ENCODE measurements at places on chromosomes 6 and 20. TPM values are rescaled to one million over a fixed set of nuclear protein-coding genes. Genes with fewer than 3 reads are reported as not detected.
A peak's percentile ranks its signal among the peaks of the same experiment; 100 is the strongest.

DNA sequence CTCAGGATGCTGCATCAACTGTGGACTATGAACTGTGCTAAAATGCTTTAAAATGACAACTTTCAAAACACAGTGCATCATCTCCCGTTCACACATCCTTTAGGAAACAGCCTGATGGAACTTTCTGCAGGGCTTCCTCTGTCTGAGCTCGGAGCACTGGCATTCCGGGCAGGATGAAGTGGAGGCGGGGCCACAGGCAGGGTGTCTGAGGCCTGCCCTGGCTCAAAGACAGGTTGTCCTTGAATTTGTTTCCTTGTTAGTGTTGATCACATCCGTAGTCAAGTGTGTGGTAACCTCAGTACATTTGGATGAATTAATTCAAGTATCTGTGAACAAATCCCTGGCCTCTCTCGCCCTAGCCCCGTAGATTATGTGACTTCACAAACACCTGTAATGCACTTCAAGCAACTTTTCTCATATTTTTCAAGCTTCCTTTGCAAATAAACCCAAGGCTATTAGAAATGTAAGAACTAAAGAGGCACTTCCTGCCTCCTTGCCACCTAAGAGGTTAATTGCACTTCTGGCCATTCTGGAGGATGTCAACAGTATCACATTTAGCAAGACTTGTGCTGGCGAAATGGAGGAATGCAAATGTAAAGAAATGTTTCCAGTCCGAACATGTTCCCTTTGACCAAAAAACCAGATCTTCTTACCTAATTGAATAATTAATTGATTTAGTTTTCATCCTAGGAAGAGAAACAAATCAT lies 3.1 kb downstream of the CD93 start:
- no peaks in the 10 kb centered on the region for H3K36me3 ChIP-seq
- H3K4me3 ChIP-seq, result no peak overlapping the region
- H3K27me3 ChIP-seq, result peaks cover 5% of the 10 kb centered on the region
- DNase-seq, result no peak
- H3K27ac ChIP-seq, result no peak overlapping the region

- no peaks in the 10 kb centered on the region for H3K4me1 ChIP-seq
- no peak for DNase-seq
- H3K27me3 ChIP-seq, result no peaks in the 10 kb centered on the region
- H3K4me3 ChIP-seq, result no peak overlapping the region
Measured at GRCh38 chr6:112863753-112864152, 516.6 kb downstream of the RFPL4B start.

DNA sequence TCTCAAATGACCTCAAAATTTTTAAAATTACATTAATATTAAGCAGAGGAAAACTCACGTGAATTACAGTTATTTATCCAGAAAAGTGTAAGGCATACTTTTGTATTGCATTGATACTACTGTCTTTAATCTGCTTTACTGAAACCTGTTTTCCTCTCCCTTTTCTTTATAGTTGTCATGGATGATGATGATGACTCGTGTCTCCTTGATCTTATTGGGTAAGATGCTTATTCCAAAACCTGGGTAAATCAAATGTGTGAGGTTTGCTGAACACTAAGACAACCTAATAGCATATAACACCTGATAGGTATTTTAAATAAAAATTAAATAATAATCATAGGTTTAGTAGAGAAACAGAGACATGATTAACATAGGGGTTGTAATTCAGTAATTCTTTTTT lies 40.0 kb downstream of the BICRAL start:
- no peaks in the 10 kb centered on the region for H3K36me3 ChIP-seq
- no peak for DNase-seq
- no peaks in the 10 kb centered on the region for H3K27me3 ChIP-seq
- peaks cover 31% of the 10 kb centered on the region for H3K4me1 ChIP-seq
- no peak overlapping the region for H3K4me3 ChIP-seq

GRCh38 chr6:133937909-133938308 lies 15.1 kb upstream of the TBPL1 start:
- H3K4me1 ChIP-seq, result no peaks in the 10 kb centered on the region
- H3K27ac ChIP-seq, result no peak overlapping the region
- no peak for DNase-seq

GRCh38 chr20:44990425-44990824 lies 24.1 kb downstream of the STK4 start:
- no peaks in the 10 kb centered on the region for H3K27me3 ChIP-seq
- peaks cover 57% of the 10 kb centered on the region for H3K4me1 ChIP-seq
- H3K4me3 ChIP-seq, result peak overlapping the region; percentile 73
- H3K27ac ChIP-seq, result peak overlapping the region; percentile 90
- peaks cover 28% of the 10 kb centered on the region for H3K36me3 ChIP-seq

- H3K27ac ChIP-seq, result no peak overlapping the region
- no peaks in the 10 kb centered on the region for H3K36me3 ChIP-seq
- H3K4me3 ChIP-seq, result no peak overlapping the region
Measured at GRCh38 chr6:47041741-47042140, 391 bp downstream of the ADGRF1 start.

GRCh38 chr20:43564993-43565757 lies 6.3 kb downstream of the SGK2 start:
- H3K4me3 ChIP-seq, result no peak overlapping the region
- no peak for DNase-seq
- no peaks in the 10 kb centered on the region for H3K4me1 ChIP-seq
- H3K27ac ChIP-seq, result no peak overlapping the region
- no peaks in the 10 kb centered on the region for H3K27me3 ChIP-seq
- H3K36me3 ChIP-seq, result no peaks in the 10 kb centered on the region

DNA sequence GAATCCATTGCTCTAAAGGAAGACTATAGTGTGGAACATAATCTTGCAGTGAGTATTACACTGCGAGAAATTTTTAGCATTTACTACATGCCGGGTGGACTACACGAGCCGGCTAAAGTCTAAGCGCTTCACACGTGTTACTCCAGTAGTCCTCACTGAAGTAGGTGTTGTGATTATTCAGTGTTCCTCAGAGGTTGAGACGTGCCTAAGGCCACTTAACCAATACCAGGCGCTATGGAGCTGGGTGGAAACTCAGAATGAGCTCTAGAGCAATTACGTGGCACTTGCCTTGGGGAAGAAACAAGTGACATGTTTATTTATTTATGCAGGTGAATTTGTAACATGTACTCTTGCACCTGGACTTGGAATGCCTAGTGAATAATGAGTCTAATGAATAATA lies 46.4 kb downstream of the SASH1 start:
- peaks cover 9% of the 10 kb centered on the region for H3K27me3 ChIP-seq
- no peak overlapping the region for H3K4me3 ChIP-seq
- H3K36me3 ChIP-seq, result no peaks in the 10 kb centered on the region
- H3K4me1 ChIP-seq, result no peaks in the 10 kb centered on the region
- no peak overlapping the region for H3K27ac ChIP-seq

DNA sequence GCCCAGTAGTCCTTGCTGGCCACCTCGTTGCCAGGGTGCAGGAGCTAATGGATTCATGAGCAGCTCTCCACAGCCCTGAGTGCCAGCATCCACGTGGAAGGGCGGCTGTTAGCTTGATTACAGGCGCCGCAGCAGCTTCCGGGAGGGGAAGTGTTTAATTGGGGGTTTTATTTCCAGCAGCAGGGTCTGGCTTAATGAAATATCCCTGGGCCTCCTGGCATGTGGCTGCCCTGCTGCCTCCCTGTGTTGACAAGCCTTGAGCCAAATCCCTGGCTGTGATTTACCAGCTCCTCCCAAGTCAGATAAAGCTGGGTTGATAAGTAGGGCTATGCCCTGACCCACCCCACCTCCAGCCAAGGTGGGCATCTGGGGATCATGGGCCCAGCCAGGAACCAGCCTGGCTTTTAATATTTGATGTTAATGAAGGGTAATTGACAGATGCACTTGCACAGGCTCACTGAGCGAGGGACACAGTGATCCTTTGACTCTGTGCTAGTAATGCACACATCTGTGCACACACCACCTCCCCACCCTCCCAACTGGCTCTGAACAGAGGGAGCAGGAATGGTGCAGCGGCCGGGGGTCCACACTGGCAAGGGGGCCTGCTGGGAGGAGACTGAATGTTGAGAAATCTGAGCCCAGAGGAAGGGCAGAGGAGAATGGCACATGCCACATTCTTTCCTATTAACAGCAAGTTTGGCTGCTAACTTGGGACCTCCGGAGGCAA lies 13.6 kb downstream of the GLP1R start:
- H3K4me3 ChIP-seq, result no peak overlapping the region
- H3K27me3 ChIP-seq, result peaks cover 28% of the 10 kb centered on the region
- H3K4me1 ChIP-seq, result no peaks in the 10 kb centered on the region
- no peak for DNase-seq
- no peak overlapping the region for H3K27ac ChIP-seq
- H3K36me3 ChIP-seq, result no peaks in the 10 kb centered on the region

DNA sequence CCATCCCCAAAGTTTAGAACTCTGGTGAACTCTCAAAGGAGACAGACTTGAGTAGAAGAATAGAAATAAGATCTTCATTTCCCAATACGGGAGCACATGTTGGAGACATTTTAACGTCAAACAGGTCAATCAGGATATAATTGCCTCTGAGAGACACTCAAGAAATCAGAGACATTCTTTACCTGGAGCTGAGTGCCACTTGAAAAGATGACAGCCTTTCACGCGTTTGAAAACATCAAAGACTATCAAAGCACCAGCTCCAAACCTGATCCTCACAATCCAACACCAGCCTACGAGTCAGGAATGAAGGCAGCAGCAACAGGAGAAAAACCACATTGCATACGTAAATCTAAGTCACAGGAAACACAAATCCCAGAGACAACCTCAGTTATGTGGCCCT lies 571.5 kb upstream of the CDH4 start:
- no peaks in the 10 kb centered on the region for H3K36me3 ChIP-seq
- no peaks in the 10 kb centered on the region for H3K4me1 ChIP-seq
- H3K27me3 ChIP-seq, result no peaks in the 10 kb centered on the region
- H3K27ac ChIP-seq, result no peak overlapping the region

DNA sequence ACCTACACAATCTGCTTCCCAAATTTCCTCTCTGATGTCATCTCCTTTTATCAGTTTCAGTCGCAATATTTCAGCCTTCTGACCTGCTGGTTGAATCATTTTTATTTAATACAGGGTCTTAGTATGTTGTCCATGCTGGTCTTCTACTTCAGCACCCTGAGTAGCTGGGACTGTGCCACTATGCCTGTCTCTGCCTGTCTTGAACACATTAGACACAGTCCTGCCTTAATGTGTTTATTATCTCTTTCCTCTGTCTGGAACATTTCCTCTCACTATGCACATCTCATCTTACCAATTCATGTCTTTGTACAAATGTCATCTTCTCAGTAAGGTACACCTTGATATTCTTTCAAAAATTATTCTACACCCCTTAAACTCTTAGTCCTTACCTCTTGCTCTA lies 106.5 kb downstream of the THEMIS start:
- no peak overlapping the region for H3K4me3 ChIP-seq
- no peak overlapping the region for H3K27ac ChIP-seq

DNA sequence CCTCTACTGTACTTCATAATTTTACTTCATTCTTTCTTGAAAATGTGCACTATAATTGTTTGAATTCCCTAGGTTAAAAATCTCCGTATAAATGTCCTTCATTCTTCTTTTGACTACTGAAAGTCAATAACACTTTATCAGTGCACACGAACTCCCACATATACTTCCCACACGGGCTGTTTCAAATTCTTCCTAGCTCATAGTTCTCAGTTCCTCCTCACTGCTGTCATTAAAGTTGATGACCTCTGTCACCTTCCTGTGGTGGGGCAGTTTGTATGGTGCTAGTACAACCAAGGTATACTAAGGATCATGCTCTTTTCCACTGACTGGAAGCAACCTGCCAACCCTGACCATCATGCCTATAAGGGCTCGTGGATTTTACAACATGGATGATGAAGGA lies 40.0 kb upstream of the CD2AP start:
- H3K4me3 ChIP-seq, result no peak overlapping the region
- peaks cover 25% of the 10 kb centered on the region for H3K4me1 ChIP-seq
- H3K27me3 ChIP-seq, result peaks cover 4% of the 10 kb centered on the region
- H3K36me3 ChIP-seq, result no peaks in the 10 kb centered on the region

- H3K4me3 ChIP-seq, result no peak overlapping the region
- H3K27ac ChIP-seq, result no peak overlapping the region
- H3K4me1 ChIP-seq, result no peaks in the 10 kb centered on the region
Measured at GRCh38 chr6:70336996-70337742, 34.3 kb upstream of the COL9A1 start.

DNA sequence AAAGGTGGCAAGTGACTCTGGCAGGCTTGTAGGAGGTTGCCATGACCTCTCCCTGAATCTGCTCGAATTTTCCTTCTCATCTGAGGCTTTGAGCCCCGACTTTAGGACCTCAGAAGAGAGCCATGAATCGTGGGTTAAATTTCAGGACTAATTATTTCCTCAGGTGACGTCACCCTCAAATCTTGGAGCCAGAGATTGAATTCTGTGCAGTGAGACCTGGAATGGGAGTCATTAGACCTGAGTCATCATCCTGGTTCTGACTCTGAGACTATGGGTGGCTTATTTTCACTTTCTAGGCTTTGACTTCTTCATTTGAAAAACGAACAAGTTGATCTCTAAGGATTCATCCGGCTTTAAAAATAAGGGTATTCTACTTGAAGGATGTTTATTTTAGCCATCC lies 48.5 kb upstream of the PDYN start:
- no peaks in the 10 kb centered on the region for H3K36me3 ChIP-seq
- no peak overlapping the region for H3K27ac ChIP-seq
- peaks cover 43% of the 10 kb centered on the region for H3K27me3 ChIP-seq
- no peaks in the 10 kb centered on the region for H3K4me1 ChIP-seq
- H3K4me3 ChIP-seq, result no peak overlapping the region

- H3K36me3 ChIP-seq, result peaks cover 37% of the 10 kb centered on the region
- peaks cover 10% of the 10 kb centered on the region for H3K4me1 ChIP-seq
- DNase-seq, result no peak
- H3K27me3 ChIP-seq, result no peaks in the 10 kb centered on the region
- no peak overlapping the region for H3K27ac ChIP-seq
Measured at GRCh38 chr6:161228096-161228495, 45.8 kb downstream of the AGPAT4 start.

GRCh38 chr6:139988685-139989084 lies 614.2 kb upstream of the CITED2 start:
- H3K36me3 ChIP-seq, result no peaks in the 10 kb centered on the region
- no peak for DNase-seq
- H3K4me3 ChIP-seq, result no peak overlapping the region
- H3K27ac ChIP-seq, result no peak overlapping the region
- H3K4me1 ChIP-seq, result no peaks in the 10 kb centered on the region

- no peak for DNase-seq
- H3K4me3 ChIP-seq, result peak overlapping the region; percentile 81
- H3K27ac ChIP-seq, result peak overlapping the region; percentile 92
- peaks cover 22% of the 10 kb centered on the region for H3K36me3 ChIP-seq
Measured at GRCh38 chr6:24919056-24919892, 16.5 kb downstream of the RIPOR2 start.

DNA sequence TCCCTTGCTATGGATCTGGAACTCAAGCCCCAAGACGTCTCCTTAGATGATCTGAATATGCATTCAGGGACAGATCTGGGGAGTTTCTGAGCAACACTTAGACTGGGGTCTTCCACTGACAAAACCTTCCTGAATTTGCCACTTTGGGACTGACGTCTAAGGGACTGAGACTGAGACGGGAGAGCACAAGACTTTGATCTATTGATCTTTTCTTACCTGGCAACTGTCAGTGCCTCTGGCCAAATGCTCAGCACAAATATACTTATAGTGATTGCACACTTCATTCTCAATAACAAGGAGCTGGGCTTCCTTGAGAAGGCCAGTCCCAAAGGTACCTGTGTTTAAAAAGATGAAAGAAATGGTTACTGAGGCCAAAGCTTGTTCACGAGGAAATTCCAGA lies 131.8 kb downstream of the LPA start:
- H3K27ac ChIP-seq, result no peak overlapping the region
- DNase-seq, result no peak
- no peaks in the 10 kb centered on the region for H3K36me3 ChIP-seq
- no peak overlapping the region for H3K4me3 ChIP-seq

- H3K4me1 ChIP-seq, result no peaks in the 10 kb centered on the region
- H3K27me3 ChIP-seq, result peaks cover 5% of the 10 kb centered on the region
- DNase-seq, result no peak
Measured at GRCh38 chr6:39020136-39020535, 28.4 kb upstream of the GLP1R start.

The MAP7 gene
- 0.40 TPM for polyA plus RNA-seq

The SAMD3 gene
- polyA plus RNA-seq, result 0.92 TPM

The ARG1 gene
- 0.20 TPM for polyA plus RNA-seq

The NXT1 gene
- 63.3 TPM for polyA plus RNA-seq

The SYNDIG1 gene
- polyA plus RNA-seq, result not detected

The PDE7B gene
- 2.6 TPM for polyA plus RNA-seq
